ENCODE measurements at places on chromosomes 1 and 21. TPM values are rescaled to one million over a fixed set of nuclear protein-coding genes. Genes with fewer than 3 reads are reported as not detected.

The PTPRF gene
- 373 TPM for total RNA-seq

The GPR3 gene
- 0.36 TPM for total RNA-seq

The SIM2 gene
- total RNA-seq = not detected

The FAM177B gene
- total RNA-seq = not detected

The FHAD1 gene
- not detected for total RNA-seq

The SMIM34 gene
- total RNA-seq = not detected

The RASSF5 gene
- total RNA-seq = 34.8 TPM

The GNAT2 gene
- total RNA-seq = not detected

The PDE9A gene
- 12.0 TPM for total RNA-seq

The FMOD gene
- 13.3 TPM for total RNA-seq

The FTCD gene
- total RNA-seq = not detected

The SLAMF9 gene
- total RNA-seq = not detected

The CHAF1B gene
- total RNA-seq = 3.9 TPM

- no peak for DNase-seq
These were observed 54.2 kb upstream of the PRKACB start for GRCh38 chr1:84089867-84090266.

DNA sequence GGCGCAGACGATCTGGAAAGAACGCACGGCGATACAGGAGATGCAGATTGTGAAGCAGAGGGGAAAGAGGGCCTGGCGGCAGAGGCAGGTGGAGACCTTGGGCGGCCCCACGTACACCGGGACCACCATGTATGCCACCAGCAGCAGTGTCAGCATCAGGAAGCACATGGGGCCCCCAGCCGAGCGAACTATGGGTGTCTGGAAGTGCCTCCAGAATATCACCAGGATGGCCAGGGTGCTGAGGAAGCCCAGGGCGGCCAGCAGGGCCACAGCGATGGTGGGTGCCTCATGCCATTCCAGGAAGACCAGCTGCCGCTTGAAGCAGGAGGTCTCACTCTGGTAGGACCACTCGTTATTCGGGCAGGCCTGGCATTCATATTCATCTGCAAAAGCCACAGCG is 19.3 kb downstream of the TAS1R2 start:
- DNase-seq = no peak

DNA sequence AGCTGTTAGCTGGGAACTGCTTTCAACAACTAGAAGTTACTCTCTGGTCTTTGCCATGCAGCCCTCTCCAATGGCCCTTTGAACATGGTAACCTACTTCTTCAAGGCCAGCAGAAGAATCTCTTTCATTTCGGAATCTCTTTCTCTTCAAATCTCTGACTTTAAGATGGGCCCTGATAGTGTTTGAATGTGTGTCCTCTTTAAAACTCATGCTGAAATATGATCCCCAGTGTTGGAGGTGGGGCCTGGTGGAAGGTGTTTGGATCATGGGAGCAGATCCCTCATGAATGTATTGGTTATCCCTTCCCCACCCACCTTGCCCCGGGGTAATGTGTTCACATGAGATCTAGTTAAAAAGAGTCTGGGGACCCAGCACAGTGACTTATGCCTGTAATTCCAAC is 54.5 kb upstream of the SOX13 start:
- DNase-seq = no peak

- peak; percentile 89 for DNase-seq
These were observed 1.2 kb downstream of the LMNA start for GRCh38 chr1:156115514-156116374.

- no peak for DNase-seq
These were observed 14.7 kb downstream of the MDM4 start for GRCh38 chr1:204530932-204531331.

GRCh38 chr1:164611754-164612642 is 53.0 kb downstream of the PBX1 start:
- DNase-seq = no peak

- no peak for DNase-seq
These were observed 56.9 kb upstream of the TMPRSS2 start for GRCh38 chr21:41564871-41565274.

DNA sequence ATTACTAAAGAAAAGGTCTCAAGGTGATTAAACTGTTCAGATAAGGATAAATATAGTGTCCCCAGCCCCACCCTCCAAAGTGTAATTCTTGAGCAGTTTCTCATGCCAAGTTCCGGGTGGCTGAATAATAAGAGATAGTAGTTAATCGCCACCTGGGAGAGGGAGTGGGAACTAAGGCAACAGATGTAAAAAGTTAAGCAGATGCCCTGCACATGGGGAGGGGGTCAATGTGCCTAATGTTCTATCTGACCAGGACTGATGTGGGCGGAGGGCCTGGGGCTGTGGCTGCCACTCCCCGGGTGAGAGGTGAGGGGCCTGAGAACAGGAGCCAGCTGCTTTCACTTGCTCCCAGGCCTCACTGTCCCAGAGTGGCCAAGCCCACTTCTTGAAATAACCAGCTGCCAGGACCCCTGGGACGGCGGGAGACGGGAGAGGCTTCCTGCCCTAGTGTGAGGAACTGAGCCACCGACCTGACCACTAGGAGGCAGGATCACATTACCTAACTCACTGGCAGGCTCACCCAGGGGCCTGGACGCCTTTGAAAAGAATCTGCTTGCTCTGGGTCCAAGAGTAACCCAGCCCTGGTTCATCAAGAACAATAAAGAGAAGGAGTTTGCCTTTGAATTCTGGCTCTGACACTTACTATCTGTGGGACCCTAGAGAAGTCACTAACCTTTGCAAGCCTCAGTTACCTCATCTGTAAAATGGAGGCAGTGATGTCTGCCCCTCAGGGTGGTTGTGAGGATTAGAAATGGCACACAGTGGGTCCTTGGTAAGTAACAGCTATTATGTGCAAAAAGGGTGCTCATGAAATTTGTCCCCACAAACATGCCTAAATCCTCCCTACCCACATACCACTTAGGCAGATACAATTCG is 179.2 kb downstream of the ATG4C start:
- no peak for DNase-seq

DNA sequence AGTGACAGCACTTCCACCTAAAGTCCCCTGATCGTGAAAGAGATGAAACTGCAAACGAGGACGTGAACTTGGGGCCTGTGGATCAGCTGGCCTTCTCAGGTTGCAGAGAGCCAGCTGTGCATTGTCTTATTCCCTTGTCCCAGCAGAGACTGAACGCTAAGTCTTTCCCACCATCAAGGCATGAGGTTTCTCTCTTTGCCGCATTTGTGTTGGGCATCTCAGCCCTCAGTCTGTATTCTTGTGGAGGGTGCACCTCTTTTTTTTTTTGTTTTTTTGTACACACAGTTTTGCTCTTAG is 71.4 kb downstream of the KIF26B start:
- no peak for DNase-seq

DNA sequence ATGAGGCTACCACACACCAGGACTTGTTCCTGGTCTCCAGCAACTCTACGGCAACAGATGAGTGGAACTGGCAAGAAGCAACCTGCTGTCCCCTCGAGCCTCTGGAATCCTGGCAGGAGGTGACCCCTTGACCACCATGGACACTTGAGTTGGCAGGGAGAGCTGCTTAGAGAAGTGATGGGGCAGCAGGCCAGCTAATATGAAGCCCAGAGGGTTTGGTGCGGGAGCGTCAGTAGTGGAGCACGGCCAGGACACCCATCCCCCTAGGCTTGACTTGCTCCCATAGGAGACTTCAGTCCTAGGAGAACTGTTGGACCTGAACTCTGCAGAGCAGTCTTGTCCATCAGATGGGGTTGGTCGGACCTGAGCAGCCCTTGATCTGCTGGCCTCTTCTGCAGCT is 56.5 kb downstream of the CTH start:
- DNase-seq = no peak

DNA sequence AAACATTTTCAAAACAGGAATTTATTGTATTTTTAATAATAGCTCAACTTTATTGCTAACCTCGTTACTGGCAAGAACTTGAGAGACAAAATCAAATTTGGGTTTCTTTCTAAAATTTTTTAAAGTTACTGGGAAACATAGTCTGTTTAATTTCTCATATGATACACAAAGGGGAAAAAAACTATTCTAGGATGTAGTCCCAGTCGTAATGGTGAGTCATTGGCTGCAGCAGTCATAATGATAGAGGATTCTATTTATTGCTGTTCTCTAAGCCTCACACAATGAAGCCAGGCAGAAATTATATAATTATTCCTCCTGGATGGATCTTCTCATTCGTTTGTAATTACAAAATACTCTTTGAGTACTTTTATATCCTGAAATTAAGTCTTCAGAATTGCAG is 326.5 kb upstream of the SGIP1 start:
- DNase-seq = no peak

GRCh38 chr1:93275634-93276295 is 69.9 kb upstream of the DR1 start:
- no peak for DNase-seq

- DNase-seq = no peak
These were observed 179.8 kb downstream of the HFM1 start for GRCh38 chr1:91224878-91225277.

- peak; percentile 62 for DNase-seq
These were observed 19.6 kb upstream of the ACTRT2 start for GRCh38 chr1:3001471-3002348.

- DNase-seq = no peak
These were observed 182.9 kb downstream of the ZNF281 start for GRCh38 chr1:200226969-200227303.

DNA sequence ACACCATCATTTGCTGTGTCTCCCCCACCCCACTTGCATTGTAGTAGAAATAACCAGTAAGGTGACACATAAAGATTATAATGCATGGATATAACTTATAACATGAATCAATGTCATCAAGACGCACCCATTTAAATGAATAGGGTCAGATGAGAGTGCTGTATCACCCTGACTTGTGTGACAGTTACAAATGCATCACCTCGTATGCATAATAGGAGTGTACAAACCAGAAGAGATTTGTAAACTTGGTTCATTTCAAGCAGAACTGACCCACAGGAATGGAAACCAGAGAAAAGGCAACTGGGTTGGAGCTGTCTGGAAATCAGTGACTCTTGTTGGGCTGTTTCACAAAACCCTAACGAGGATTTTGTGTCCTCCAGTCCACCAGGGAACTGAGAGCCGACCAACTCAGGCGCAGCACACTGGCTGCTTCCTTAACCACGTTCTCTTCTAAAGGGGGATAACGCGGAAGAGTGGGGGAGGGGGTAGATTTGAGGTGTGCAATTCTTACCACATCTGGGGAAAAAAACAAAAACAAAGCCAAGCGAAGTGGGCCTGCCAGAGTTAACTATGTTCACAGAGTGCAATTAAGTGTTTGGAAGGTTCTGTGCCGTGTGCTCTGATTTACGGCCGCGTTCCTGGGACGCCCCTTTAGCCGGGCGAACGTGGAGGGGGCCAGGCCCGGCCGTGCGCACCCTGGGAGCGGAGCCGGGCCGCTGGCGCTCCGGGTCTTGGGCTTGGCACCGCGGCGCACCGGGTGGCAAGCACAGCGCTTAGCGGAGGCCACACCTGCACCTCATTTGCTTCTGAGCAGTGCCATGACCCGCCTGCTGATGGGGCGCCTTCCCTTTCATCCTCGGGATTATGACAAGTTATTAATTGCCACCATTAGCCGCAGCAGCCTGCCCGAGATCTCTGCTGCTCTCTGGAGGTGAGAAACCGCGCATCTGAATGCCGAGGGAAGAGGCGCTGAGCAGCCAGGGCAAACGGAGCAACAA is 248.8 kb upstream of the FOXD3 start:
- no peak for DNase-seq

DNA sequence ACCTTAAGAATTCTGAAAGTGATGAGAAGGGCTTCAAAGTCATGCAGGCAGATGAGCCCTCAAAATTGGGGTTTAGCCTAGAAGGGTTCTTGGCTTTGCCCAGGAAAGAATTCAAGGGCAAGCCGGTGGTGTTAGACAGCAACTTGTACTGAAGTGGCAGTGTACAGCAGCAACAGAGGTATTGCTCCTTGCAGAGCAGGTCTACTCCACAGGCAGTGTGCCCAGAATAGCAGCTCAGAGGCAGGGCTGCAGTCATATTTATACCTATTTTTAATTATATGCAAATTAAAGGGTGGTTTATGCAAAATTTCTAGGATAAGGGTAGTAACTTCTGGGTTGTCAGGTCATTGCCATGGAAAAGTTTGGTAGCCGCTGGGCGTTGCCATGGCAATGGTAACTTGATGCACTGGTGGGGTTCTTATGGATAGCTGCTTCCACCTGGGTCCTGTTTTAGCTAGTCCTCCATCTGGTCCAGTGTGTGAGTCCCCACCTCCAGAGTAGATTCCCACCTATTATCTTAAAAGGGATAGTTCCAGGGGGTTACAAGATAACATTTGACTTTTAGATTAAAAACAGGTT is 57.9 kb upstream of the CR2 start:
- DNase-seq = no peak

GRCh38 chr1:28144203-28145135 is 32.0 kb downstream of the PTAFR start:
- DNase-seq = no peak

DNA sequence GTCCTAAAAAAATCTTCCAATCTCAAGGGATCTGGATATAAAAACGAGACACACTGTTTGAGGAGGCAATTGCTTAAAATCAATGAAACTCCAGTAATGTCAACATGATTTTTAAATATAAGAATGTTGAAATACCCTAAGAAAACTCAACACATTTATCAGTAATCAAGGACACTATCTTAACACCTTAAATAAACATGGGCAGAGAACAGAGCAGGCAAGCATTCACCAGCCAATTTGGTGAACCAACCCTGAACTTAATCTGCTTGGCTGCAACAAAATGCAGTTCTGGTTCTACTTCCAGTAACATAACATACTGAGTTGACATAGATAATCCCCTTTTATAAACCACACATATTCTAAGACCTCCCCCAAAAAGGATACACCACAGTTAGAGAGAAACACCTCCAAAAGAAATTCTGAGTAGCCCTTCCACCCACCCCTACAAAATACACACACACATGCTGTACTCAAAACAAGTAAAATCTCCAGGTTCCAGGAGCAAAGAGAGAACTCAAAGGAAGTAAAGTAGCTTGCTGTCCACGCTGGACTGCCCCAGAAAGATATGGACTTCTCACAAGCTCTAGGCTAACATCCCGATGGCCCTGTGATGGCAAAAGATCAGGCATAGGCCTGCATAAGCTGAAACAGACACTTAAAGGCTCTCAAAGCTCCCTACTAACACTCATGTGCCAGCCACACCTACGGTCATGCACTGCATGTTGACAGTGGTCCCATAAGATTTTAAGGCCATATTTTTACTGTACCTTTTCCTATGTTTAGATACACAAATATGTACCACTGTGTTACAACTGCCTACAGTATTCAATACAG is 30.5 kb downstream of the TP53BP2 start:
- DNase-seq = no peak

- no peak for DNase-seq
These were observed 16.7 kb downstream of the SLC44A3 start for GRCh38 chr1:94836891-94837290.

All from suprapubic skin (tissue), 4 donors.